Muscle of leg (tissue), 16 donors: ENCODE measurements at places on chromosomes 11 and 22. TPM values are rescaled to one million over a fixed set of nuclear protein-coding genes. Genes with fewer than 3 reads are reported as not detected.

DNA sequence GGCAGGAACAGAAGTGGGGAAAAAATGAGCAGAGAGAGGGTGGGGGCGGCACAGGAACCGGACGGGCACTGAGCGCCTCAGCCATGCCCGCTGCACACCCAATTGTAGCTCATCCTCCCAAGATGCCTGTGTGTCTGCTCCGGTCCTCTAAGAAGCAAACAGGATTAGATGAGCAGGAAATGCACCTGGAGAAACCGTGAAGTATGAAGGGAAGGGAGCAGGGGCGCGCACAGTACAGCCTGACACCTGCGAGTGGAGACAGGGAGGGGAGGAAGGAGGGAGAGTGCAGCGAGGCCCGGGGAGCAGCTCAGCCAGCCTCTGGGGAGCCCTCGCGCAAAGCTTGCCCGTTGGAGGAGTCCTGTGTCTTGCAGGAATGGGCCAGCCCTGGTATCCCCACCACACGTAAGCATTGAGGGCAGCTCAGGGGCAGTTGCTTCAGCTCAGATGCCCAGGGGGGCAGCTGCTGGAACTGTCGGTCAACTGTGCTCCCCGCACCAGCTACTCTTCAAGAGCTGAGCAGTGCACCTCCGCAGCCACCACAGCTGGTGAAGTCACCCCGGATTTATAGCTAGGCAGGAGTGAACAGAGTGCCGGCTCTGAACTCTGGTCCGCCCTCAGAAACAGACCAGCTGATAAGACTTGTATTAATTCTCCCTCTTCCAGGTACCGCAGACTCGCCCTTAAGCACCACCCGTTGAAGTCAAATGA is 7.0 kb downstream of the DNAJB13 start:
- DNase-seq: no peak

RIC3 gene
- 0.18 TPM for total RNA-seq

- DNase-seq: peak; percentile 44
Observed at GRCh38 chr11:69055598-69056516, 7.1 kb downstream of the TPCN2 start.

TIMP3 gene
- total RNA-seq: 96.6 TPM

DNA sequence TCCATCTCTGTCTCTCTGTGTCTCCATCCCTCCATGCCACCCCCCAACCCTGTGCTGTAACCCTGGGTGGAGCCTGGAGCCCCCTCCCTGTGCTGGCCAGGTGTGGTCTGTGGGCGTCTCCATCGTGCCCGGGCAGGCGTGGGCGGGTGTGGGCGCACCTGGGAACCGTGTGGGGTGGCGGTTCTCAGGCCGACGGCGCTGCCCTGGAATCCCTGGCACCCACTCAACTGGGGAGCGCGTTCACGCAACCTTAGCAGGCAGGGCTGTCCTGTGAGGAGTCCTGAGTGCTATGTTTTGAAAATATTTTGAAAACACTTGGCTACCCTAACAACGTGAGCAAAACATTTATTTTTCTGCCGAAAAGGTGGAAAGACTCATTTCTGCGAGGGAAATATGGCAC is 4.7 kb downstream of the TNNT3 start:
- peak; percentile 72 for DNase-seq
